Frontal cortex (tissue), 4 donors: ENCODE measurements at places on chromosomes 16 and 17. TPM values are rescaled to one million over a fixed set of nuclear protein-coding genes. Genes with fewer than 3 reads are reported as not detected.

The PLCG2 gene
- total RNA-seq: 1.2 TPM

The CTRB1 gene
- total RNA-seq: not detected

The KRTAP4-3 gene
- total RNA-seq: not detected

The EPX gene
- not detected for total RNA-seq

GRCh38 chr16:71666264-71666663, 40.3 kb downstream of the MARVELD3 start:
- DNase-seq: no peak
